ENCODE measurements at places on chromosomes 4 and X. TPM values are rescaled to one million over a fixed set of nuclear protein-coding genes. Genes with fewer than 3 reads are reported as not detected.

RBPJ gene
- 148 TPM for total RNA-seq

SFRP2 gene
- total RNA-seq, result not detected

ERCC6L gene
- 5.4 TPM for total RNA-seq

ADAM29 gene
- total RNA-seq, result not detected

CXorf65 gene
- not detected for total RNA-seq

ADAMTS3 gene
- total RNA-seq, result 2.5 TPM
